ENCODE measurements at places on chromosomes 7 and 10. TPM values are rescaled to one million over a fixed set of nuclear protein-coding genes. Genes with fewer than 3 reads are reported as not detected.

PRKG1 gene
- 6.3 TPM for polyA plus RNA-seq

GIMAP5 gene
- 13.6 TPM for polyA plus RNA-seq

ADK gene
- 23.3 TPM for polyA plus RNA-seq

DNA sequence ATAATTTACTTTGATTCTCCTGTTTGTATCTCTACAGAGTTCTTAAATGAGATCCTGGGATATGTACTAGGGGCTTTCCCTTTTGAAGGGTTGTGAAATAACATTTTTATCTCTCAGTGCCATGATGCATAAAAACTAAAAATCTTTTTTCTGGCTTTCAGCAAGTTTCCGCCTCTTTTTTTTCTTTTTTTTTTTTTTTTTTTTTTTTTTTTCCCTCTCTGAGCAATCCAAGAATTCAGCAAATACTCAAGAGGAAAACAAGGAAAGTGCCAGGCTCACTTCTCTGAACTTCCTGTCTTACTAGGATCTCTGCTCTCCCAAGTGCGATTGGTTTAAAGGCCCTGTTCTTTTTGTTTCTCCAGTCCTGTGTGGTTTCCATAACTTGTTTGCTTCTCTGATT, 79.9 kb downstream of the HYCC1 start:
- DNase-seq, result no peak

DNA sequence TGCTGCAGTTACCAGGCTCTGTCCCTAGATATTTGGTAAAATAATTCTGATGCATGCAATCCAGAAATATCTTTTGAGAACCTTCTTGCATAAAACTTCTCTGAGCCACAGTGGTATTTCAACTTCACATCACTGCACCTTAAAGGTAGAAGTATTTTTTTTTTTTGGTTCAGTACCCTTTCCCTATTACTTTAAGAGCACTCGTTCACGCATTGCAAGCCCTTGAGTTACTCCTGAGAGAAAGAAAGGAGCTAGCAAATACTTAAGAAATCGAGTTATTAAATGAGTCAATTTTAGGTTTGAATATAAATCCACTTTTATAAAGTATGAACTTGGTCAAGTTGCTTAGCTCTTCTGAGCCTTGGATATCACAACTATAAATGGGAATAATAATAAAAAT, 607.1 kb upstream of the LRRTM3 start:
- DNase-seq, result no peak

- no peak for DNase-seq
Observed at GRCh38 chr10:112977426-112977898, 27.4 kb downstream of the TCF7L2 start.

DNA sequence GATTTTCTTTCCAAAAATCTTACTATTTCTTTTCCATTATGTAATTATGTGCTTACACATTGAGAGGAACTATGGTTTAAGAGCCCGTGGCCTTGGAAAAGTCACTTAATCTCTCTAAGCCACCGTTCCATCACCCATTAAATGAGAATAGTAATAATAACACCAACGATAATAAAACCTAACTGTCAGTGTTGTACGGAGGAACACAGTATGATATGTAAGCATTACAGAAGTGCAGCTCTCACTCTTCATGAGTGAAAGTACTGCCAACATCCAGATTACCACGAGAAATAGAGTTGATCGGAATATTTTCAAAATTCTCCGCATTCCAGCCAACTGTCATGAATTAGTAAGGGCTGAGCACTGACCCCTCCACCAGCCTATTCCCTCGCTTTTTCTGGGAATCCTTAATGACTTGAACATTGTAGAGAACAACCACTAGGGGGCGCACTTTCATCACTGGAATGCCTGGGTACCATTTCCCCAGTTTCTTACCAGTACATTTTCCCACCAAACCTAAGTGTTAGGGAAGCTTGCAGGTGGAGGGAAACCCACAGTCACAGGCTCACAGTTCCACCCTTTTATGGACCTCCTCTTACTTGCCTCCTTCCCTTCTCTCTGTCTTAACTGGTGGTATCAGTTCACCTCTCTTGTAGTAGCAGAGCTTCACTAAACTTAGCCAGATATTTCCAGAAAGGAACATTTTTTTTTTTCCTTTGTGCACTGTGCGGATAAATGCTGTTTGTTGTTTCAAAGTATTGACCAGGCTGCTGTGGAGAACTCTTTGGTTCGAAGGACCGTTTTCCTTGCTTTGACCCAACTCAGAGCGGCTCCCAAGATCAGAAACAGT, 27.8 kb downstream of the NKX2-3 start:
- DNase-seq, result peak; percentile 76

PAX2 gene
- 1.5 TPM for polyA plus RNA-seq

DNA sequence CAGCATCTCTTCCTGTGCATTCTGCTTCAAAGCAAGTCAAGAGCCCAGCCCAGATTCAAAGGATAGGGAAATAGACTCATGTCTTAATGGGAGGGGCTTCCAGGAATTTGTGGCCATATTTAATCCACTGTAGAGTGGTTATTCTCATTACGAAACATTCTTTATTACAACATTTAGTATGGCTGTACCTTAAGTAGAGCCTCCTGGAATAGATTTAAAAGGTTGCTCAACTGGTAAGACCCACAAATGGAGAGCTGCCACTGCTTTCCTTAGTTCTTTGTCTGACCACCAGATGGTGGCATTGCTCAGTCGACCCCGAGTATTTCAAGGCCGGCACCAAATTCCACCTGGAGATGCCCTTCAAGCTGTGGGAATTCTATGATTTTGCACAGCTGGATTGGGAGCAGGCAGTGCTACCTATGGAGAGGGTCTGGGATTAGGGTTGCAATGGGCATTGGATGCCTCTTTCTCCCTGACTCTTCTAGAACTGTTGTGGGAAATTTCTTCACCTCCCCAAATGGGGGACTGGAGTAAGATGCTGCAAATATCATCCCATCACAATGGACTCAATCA, 102.2 kb downstream of the RBM20 start:
- peak; percentile 77 for DNase-seq

DNA sequence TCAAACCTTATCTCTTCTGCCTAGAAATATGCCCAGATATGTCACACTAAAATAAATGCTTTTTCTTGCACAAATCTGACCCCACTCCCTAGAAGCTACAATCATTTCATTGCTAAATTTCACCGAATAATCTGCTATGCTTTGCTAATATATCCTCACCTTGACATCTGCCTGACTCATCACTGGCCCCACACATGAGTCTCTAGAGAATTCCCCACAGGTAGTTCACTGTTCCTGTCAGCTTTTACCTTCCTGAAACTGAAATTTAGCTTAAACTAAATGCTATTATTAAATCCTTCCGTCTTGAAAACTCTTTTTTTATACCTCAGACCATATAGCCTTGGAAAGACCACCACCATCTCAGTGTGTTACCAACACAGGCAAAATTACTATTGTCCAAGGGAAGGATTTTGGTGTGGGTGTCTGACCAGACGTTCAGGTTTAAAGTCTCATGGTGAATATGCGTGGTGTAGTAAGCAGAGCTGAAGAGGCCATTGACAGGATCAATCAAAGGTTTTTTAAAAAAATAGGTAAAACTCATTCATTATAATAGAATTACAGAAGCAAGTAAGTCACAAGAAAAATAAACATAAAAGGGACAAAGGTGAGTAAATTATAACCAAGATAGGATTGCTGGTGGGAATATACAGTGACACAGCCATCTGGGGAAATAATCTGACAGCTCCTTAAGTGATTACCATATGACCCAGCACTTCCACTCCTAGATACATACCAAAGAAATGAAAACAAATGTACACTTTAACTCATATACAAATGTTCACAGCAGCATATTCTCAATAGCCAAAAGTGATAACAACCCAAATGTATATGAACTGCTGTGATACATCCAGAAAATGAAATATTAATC, 173.5 kb downstream of the KMT2E start:
- DNase-seq, result no peak

- DNase-seq, result no peak
Observed at GRCh38 chr7:76224695-76225094, 23.0 kb downstream of the SRRM3 start.

- no peak for DNase-seq
Observed at GRCh38 chr7:142383841-142384492, 126.1 kb upstream of the PRSS58 start.

CYP3A7 gene
- polyA plus RNA-seq, result not detected

GRCh38 chr7:74083928-74084721, 521 bp downstream of the LIMK1 start:
- no peak for DNase-seq

GRCh38 chr7:100882201-100882600, 7.3 kb downstream of the SRRT start:
- DNase-seq, result no peak

GRCh38 chr10:134247-135131, 766 bp upstream of the ZMYND11 start:
- peak; percentile 36 for DNase-seq

SGMS1 gene
- polyA plus RNA-seq, result 30.6 TPM

DNA sequence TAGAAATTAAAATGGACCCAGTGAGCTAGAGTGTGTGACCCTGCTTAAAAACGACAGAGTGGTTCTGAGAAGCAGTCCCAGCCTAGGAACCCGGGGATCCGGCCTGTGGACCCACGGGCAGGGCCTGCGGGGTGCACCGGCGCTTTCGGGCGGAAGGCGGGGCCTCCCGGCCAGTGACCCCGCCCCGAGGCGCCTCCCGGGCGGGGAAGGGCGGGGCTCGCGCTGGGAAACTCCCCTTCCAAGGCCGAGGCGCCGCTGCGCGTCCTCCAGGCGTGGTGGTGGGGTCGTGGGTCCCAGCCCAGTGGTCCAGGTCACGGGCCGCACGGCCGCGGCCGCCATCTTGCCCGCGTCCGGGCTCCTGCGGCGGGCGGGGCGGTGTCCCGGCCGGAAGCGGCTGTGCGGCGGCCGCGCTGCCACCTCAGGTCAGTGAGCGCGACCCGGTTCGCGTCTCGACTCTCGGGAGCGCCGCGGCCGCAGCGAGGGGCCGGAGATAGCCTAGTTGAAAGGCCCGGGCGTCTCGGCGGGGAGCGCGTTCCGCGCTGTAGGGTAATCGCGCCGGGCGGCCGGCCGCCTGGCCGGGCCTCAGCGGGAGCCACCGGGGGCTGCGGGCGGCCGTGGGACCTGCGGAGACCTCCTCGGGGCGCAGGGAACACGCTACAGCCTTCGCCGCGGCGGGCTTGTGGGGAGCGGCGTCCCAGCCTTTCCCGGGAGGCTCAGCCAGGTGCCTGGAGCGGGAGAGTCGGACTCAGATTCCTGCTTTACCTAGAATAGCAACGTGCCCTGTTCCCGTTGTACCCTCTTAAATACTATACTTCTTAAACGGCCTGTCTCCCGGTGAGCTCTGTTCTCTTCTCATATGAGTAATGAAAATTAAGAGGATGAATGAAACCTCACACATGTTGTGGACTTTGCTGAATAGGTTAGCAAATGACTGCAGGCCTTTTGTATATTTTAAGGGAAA, at the start of gene MIOS:
Gene MIOS, plus strand, starts transcription at position 234 of the 961 bp plus-strand sequence. CDS start 5,592 bp downstream, outside the sequence.
- peak; percentile 88 for DNase-seq

- no peak for DNase-seq
Observed at GRCh38 chr7:155371884-155372781, 74.5 kb downstream of the INSIG1 start.

- peak; percentile 72 for DNase-seq
Observed at GRCh38 chr7:94630855-94631254, 25.1 kb downstream of the SGCE start.

DGKB gene
- polyA plus RNA-seq, result 0.17 TPM

DNA sequence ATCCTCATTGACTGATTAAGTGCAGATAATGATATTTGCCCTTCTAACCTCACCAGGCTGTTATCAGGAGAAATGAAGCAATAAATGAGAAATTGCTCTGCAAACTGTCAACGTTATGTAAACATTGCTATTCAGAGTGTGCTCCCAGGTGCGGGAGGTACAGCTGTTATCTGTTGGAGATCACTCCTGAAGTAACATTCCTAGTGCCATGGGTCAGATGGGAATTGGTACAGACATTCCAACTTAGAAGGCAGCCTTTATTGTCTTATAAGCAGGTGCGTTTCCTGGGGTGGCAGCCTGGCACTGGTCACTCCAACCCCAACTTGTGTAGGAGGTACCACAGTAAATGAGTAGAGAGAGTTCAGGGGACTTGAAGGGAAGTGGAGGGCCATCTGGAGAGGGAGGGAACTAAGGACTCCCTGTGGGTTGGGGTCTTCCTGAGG, 36.8 kb downstream of the HK1 start:
- no peak for DNase-seq

OR2A5 gene
- not detected for polyA plus RNA-seq

GRCh38 chr7:155518633-155519032, 27.7 kb downstream of the CNPY1 start:
- DNase-seq, result no peak

- no peak for DNase-seq
Observed at GRCh38 chr10:132010483-132010882, 28.8 kb upstream of the BNIP3 start.

DNA sequence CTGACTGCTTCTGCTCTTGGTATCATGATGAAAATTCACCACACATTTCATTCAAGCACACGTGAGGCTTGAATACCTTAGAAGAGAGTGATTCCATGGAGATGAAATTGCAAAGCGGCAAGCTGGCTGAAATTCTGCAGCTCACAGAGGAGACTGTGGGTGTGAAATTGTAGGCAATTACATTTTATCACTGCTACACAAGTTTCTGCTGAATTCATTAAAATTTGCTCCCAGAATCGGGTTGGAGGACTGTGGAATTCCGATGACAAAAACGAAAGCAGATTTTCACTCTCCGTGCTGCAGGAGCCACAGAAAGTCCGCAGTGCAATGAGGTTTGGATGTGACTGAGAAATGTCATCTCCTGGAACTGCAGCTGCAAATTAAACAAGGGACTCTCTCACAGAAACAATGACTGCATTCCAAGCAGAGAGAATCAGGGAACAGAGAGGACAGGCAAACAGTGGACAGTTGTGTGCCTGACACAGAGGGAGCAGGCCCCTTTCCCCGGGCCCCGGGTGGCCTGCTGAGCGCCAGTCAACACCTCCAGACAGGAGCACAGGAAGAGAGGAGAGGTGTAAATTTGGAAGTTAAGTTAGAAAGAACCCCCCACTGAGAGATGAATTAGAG, 109.1 kb downstream of the C10orf90 start:
- no peak for DNase-seq

GRCh38 chr7:117600911-117601310, 121.1 kb downstream of the CFTR start:
- DNase-seq, result no peak

CABCOCO1 gene
- polyA plus RNA-seq, result 26.0 TPM

- DNase-seq, result no peak
Observed at GRCh38 chr7:146185844-146186243, 69.2 kb downstream of the CNTNAP2 start.

DNA sequence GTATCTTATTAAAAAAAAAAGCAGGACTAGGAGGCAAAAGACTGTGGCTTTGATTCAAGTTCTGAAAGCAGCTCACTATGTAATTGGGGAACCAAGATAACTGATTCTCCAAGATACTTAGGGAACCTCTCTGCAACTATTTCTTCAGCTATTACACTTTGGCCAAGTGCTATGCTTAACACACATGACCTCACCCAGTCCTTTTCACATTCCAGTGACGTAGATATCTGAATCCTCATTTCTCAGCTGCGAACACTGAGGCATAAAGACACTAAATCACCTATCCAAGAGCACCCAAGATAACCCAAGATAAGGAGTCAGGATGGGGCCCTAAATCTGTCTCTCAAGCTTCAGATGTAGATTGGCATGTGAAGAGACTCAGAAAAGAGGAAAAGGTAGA, 133.6 kb downstream of the GLI3 start:
- no peak for DNase-seq

GRCh38 chr7:25663877-25664276, 435.6 kb upstream of the NPVF start:
- no peak for DNase-seq

Data from testis (tissue), 5 donors.